Upper lobe of left lung (tissue), 6 donors: ENCODE measurements at places on chromosomes 7 and 10. TPM values are rescaled to one million over a fixed set of nuclear protein-coding genes. Genes with fewer than 3 reads are reported as not detected.

GRCh38 chr10:48656914-48657305 is 27.8 kb upstream of the WDFY4 start:
- no peaks in the 10 kb centered on the region for H3K27me3 ChIP-seq
- H3K36me3 ChIP-seq, result no peaks in the 10 kb centered on the region
- no peak overlapping the region for H3K4me3 ChIP-seq
- H3K4me1 ChIP-seq, result peaks cover 17% of the 10 kb centered on the region
- no peak overlapping the region for H3K27ac ChIP-seq

The ST8SIA6 gene
- 5.6 TPM for total RNA-seq

DNA sequence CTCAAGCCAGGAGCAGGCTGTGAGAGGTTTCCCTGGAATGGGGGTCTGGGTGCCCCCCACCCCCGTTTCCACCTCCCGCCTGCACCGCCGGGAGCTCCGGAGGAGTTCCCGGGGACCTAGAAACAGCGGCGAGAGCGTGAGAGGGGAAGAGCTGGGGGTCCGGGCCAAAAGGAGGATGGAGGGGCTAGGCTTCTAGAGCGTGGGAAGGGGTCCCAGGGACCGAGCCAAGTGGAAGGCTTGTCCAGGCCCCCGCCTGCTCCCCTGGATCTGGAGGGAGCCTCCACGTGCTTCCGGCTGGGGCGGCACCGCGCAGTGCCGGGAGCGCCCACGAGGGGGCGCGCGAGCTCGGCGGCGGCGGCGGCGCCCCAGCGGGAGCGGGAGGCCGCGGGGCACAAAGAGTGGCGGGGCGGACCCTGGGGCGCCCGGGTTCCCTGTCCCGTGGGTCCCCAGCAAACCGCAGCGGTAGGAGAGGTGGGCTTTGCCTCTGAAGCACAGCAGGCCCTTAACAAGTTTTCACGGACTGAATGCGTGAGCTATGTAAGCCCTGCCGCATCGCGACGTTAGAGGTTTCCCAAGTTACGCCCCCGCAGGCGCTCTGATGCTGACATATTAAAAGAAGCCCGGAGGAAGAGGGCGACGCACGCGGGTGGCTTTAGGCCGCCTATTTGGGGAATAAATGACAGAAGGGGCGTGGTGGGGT is 104.4 kb upstream of the LRRC4 start:
- no peak overlapping the region for H3K27ac ChIP-seq
- H3K4me1 ChIP-seq, result peaks cover 18% of the 10 kb centered on the region
- DNase-seq, result peak; percentile 42
- peak overlapping the region; percentile 21 for H3K4me3 ChIP-seq
- no peaks in the 10 kb centered on the region for H3K27me3 ChIP-seq
- no peaks in the 10 kb centered on the region for H3K36me3 ChIP-seq

DNA sequence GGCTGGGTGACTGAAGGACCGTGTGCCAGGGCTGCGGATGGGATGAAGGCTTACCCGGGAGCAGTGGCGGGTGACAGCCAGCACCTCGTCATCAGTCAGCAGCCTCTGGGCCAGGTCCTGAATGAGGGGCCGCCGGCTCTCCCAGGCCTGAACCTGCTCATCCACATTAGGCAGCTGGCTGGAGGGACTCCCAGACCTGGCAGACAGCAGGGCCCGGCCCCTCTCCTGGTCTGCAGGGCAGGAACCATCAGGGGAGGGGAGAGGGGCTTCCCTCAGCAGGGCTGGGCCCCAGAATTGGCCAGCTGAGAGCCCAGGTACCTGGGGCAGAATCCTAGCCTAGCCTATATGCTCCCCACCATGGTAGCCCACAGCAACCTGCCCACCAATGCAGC is 15.4 kb downstream of the PDZD7 start:
- H3K4me1 ChIP-seq, result peaks cover 18% of the 10 kb centered on the region
- H3K36me3 ChIP-seq, result no peaks in the 10 kb centered on the region
- no peak overlapping the region for H3K27ac ChIP-seq
- DNase-seq, result peak; percentile 73
- peaks cover 5% of the 10 kb centered on the region for H3K27me3 ChIP-seq
- H3K4me3 ChIP-seq, result no peak overlapping the region

DNA sequence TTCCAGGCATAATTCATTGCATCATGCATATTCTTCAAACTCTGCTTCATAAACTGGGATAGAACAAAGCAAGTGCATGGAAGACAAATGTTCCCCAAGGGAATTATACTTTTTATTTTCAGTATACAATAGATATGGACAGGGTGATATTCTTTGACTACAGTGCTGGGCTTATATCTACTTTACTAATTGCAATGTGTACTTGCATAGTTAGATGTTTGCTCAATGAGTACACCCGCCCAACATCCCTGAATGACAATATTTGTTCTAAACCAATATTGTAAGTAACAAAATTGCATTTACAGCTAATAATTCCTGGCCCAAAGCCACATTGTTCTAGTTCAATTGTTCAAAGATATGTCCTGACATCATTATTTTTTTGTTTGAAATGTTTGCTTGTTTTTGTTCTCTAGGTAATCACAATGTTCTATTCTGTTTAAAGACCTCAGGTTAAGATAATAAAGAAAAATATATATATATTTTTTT is 171.4 kb downstream of the PTN start:
- DNase-seq, result no peak
- H3K4me3 ChIP-seq, result no peak overlapping the region
- no peak overlapping the region for H3K27ac ChIP-seq
- H3K4me1 ChIP-seq, result no peaks in the 10 kb centered on the region
- H3K27me3 ChIP-seq, result no peaks in the 10 kb centered on the region
